ENCODE measurements at places on chromosomes 2 and 18. TPM values are rescaled to one million over a fixed set of nuclear protein-coding genes. Genes with fewer than 3 reads are reported as not detected.

Gene ALK
- total RNA-seq, result not detected

Gene TWIST2
- 0.21 TPM for total RNA-seq

Gene TDRD15
- total RNA-seq, result 0.10 TPM

Gene SLC9A4
- total RNA-seq, result under 0.01 TPM

Gene SNX17
- total RNA-seq, result 54.8 TPM

Gene SALL3
- under 0.01 TPM for total RNA-seq

Gene LYPD1
- total RNA-seq, result not detected

Gene CXCR4
- total RNA-seq, result 1,915 TPM

Gene ERMN
- total RNA-seq, result 25.1 TPM

Gene SERPINB10
- 5.7 TPM for total RNA-seq

Gene CD8A
- 25.6 TPM for total RNA-seq

Gene WNT6
- not detected for total RNA-seq

Gene HTR2B
- total RNA-seq, result not detected

Gene PLB1
- 9.2 TPM for total RNA-seq

Gene UGT1A10
- not detected for total RNA-seq

Gene AGAP1
- 2.7 TPM for total RNA-seq

Gene DHRS9
- 0.42 TPM for total RNA-seq

Gene CCDC68
- not detected for total RNA-seq

Gene GNAL
- 0.84 TPM for total RNA-seq

Gene SIX3
- total RNA-seq, result not detected

Gene SANBR
- total RNA-seq, result 4.4 TPM

Gene GKN1
- total RNA-seq, result 0.31 TPM

Gene RTP5
- 0.21 TPM for total RNA-seq

Gene SPP2
- total RNA-seq, result not detected

Gene SP5
- total RNA-seq, result not detected

Data from mononuclear cell (primary cell).